NB4 (cell line): ENCODE measurements at places on chromosomes 5 and 9.

GRCh38 chr9:134516464-134516863, 125.1 kb upstream of the COL5A1 start:
- no peak for DNase-seq

DNA sequence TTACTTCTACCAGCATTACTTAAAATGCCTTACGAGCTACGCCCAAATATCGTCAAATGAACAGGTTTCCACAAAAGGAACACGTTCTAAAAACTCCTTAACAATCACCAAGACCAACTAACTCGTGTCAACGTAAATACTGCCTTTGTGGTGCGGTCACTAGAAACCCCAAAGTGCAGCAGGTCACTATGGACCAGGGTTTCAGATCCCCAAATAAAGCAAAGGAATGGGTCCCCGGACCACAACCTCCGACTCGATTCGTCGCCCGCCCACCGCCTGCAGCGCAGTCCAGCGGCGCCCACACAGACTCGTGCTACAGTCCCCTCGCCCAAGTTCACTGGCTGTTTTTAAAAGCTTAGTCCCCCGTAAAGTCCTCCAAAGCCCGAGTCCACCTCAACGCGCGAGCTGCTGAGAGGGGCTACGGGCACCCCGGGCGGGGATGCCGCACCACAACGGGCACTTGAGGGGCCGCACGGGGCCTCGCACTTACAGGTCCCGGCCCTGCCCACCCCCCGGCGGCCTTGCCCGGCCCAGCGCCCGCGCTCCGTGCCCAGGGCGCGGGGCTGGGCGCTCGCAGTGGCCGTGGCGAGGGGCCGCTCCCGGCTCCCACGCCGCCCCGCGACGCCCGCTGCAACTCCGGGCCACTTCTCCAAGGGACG, 1.1 kb downstream of the NFIB start:
- no peak for DNase-seq

- DNase-seq, result no peak
These were observed 17.6 kb upstream of the ERCC6L2 start for GRCh38 chr9:95857896-95858295.

- DNase-seq, result no peak
These were observed 205.5 kb upstream of the CDKN2B start for GRCh38 chr9:22214497-22215031.

GRCh38 chr5:38601863-38602298, 45.4 kb upstream of the LIFR start:
- no peak for DNase-seq

DNA sequence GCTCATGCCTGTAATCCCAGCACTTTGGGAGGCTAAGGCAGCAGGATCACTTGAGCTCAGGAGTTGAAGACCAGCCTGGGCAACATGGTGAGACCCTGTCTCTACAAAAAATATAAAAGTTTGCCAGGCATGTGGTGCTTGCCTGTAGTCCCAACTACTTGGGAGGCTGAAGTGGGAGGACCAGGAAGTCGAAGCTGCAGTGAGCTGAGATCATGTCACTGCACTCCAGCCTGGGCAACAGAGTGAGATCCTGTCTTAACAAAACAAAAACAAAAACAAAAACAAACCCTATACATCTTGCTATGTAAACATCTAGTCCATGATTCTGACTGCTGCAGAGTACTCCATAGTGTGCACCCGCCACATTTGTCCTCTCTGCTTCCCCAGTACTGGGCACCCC, 19.8 kb upstream of the PPP2CA start:
- DNase-seq, result no peak

DNA sequence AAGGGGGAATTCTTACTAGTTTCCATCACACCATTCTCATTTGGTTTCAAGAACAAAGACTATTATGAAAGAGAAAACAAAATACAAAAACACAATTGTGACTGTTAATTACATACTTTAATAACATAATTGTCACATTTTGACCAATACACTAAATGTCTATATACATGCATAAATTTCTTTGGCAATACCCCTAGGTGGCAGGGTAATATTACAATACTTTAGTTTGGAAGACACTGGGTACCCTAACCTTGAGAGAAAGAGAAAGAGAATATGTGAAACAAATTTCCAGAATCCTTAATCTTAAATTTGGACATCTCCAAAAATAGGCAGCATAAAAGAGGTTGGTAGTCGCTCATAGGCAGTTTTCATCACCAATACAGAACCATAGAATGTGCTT, 619.6 kb upstream of the ADAMTS16 start:
- no peak for DNase-seq

GRCh38 chr5:10420468-10420867, 21.2 kb upstream of the ROPN1L start:
- peak; percentile 24 for DNase-seq

DNA sequence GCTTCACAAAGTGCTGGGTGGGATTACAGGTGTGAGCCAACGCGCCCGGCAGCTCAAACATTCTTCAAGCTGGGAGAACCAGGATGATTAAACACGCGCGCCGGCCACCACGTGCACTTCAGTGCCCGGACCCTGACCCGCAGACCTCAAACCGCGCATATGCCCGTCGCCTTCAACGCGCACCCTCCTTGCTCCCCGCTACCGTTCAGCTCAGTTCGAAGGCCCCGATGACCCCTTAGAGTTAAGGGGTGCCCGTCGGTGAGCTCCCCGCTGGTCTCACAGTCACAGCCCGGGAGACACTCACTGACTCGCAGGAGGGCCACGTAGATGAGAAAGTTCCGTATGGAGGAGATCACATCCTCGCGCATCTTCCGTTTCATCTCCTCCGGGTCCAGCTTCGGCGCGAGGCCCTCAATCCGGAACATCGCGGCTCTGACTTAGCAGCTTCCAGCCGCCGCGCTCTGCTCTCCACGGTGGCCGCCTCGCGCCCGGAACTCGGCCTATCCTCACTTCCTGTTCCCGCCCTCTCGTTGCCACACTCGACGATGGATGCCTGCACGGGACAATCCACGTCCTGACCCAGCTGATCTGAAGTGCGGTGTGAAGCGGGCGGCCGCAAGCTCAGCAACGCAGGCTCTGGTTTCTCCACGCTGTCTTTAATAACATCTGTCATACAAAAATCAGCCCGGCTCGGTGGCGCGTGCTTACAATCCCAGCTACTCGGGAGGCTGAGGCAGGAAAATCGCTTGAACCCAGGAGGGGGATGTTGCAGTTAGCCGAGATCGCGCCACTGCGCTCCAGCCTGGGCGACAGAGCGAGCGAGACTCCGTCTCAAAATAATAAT, at the start of gene TOMM5:
TOMM5 (minus strand) TSS at position 490 of the 844 bp plus-strand sequence; CDS start at position 425, 65 bp downstream.
- DNase-seq, result peak; percentile 91

DNA sequence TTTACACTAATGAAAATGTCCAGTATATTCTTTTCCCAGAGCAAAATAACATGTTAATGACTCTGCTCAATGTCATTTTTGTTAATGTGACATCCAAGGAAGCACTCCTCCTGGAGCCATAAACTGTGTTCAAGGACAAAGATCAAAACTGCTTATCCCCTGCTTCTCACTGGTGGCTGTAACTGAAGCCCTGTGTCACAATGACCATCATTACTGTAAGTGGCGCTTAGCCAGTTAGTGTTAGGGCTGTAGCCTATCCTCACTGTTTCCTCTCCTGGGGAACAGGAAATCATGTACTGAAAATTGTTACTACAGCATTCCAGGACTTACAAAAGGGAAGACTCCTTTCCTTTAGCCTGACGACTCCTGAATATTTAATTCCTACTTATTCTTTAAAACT, 71.7 kb upstream of the COX7C start:
- DNase-seq, result no peak

DNA sequence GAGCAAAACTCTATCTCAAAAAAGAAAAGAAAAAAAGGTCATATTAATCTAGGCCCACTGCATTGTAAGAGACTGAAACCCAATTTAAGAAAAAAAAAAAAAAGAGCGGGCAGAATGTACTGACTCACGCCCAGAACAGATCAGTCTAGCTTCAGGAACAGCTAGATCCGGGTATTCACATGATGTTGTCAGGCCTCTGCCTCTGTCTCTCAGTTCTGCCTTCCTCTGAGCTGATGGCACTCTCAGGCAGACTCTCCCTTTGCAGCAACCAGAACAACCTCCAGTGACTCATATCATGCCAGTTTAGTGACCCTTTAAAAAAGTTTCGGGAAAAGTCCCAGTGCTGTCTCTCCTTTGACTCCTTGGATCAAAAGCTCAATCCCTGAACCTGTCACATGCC, 53.0 kb downstream of the NEURL1B start:
- DNase-seq, result no peak

DNA sequence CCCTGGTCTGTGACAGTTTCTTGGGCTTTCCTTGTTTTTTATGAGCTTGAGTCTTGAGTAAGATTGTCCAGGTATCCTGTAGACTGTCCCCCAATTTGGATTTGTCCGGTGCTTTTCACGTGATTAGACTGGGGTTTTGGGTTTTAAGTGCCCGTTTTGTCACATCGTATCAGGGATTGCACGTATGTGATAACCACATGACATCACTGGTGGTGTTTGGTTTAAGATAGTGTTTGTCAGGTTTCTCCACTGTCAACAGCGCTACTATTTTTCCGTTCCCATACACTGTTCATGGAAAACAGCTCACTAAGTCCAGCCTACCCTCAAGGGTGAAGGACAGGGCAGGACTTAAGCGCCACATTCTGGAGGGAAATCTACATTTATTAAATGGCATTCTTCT, 39.7 kb downstream of the LMNB1 start:
- no peak for DNase-seq

DNA sequence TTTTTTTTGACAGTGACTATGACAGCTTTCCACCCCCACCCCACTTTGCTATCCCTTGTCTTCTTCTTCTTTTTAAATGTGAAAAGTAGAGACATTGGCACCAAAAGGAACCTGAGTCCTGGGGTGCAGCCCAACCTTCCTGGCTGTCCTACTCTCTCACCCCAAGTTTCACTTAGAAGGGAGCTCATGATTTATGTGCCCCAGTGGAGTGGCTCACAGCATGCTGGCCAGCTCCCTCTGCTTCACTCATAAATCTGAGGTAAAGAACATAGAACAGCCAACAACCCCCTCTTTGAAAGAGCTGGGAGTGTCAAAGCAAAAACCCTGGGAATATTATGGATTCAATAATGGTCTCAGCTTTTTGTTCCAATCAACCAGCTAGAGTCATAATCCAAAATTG, 196.3 kb upstream of the DAPK1 start:
- no peak for DNase-seq

DNA sequence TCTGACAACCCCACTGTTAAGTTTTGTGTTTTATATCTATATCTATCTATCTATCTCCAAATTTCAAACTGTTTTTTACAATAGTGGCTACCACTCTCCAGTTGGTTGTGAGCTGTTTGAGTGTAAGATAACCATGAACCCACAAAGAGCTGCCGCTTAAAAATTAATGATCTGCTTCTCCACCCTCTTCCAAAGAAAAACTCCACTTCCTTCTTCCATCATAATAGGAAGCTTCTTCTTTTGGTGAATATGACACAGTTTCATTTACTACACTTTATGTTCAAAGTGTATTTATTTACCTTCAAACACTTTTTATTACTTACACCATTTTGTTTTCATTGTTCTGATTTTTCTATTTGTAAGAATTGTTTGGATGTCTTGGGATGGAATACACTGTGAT, 37.9 kb downstream of the SPZ1 start:
- DNase-seq, result no peak

DNA sequence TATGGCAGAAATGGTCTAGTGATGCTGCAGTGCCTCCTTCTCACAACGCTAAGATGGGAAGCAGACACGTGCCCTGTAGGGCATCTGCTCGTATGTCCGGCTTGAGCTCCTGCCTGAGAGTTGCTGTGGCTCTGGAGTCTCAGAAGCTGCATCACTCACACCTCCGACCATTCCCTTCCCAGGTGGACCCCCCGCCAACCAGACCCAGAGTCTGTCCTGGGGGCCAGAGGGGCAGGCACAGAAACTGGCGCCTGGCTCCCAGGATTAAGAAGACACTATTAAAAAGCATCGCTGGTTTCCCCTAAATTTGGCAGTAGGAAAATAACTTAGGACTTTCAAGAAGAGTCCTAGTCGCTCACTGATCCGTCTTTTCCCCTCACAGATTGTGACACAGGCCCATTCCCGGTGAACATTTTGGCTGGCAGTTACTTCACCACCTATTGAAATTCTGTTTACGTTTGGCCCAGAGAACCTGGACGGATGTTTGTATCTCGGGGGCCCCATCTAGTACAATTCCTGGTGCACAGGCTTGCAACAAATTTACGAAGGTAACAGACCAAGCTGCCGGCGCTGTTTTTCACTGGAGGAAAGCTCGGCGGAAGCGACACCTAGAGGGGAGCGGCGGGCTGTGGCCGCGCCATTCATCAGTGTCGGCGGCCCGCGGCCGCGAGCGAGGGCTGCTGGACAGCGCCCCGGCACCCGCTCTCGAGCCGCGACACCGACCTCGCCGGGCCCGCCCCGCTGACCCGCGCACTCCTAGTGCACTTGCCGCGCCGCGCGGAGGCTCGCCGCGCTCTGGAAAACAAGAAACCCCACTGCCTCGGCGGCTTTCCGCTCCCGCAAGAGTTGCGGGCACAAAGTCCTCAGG, 1.6 kb downstream of the FSTL4 start:
- DNase-seq, result peak; percentile 38

DNA sequence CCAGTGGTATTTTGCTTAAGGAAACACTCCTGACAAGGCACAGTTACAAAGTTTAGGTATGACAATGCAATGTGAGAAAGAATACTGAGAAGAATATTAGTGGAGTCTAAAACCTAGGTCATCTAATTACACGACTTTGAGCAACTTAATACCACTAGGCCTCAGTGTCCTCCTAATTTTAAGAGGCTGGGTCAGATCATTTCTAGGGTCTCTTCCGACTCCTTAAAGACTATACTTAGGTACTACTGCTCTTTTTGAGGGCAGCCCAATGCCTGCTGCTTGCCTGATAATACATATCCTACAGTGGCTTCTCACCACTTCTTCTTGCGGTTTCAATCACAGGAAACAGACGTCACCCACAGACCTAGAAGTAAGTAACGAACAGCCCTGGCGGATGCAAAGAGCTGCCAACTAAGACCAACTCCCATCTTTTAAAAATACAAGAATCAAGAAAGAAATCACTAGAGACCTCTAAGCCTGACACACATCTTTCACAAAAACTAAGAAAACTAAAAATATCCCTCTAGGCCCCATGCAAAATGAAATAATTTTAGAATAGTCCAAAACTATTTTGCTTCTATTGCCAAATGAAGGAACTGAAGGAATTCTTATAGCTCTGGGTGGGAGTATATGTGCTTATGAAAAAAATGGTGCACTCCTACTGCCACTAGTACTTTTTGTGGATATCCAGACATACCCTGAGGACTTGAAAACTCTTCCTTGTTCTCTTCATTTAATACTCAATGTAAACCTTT, 13.1 kb downstream of the DIAPH1 start:
- DNase-seq, result peak; percentile 97

DNA sequence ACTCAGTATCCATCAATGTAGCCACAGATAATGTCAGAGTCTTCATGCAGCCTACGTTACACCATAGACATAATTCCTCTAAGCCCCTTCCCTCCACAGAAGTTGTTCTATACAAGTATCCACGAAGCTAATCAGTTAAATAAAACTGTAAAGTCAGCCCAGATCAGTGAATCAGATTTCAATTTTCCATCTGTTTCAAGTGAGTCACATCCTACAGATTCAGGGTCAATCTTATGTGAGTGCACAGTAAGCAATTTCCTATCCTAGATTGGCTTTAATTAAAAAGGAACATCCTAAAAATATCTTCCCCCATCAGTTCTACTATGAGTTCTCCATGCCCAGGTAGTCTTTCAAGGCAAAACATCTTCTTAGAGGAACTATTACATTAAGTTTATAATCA, 402.5 kb downstream of the EFNA5 start:
- DNase-seq, result no peak
